Stomach (tissue), 19 donors: ENCODE measurements at places on chromosomes 2 and 18. TPM values are rescaled to one million over a fixed set of nuclear protein-coding genes. Genes with fewer than 3 reads are reported as not detected.

The GBX2 gene
- total RNA-seq = not detected

The IL37 gene
- total RNA-seq = not detected

- H3K4me1 ChIP-seq = peaks cover 22% of the 10 kb centered on the region
- no peaks in the 10 kb centered on the region for H3K27me3 ChIP-seq
- H3K4me3 ChIP-seq = no peak overlapping the region
- peak; percentile 55 for DNase-seq
- H3K36me3 ChIP-seq = no peaks in the 10 kb centered on the region
- no peak overlapping the region for H3K27ac ChIP-seq
Measured at GRCh38 chr2:219644801-219645480, 17.5 kb downstream of the SLC4A3 start.

- H3K27me3 ChIP-seq = no peaks in the 10 kb centered on the region
- no peak for DNase-seq
- no peak overlapping the region for H3K27ac ChIP-seq
- H3K36me3 ChIP-seq = peaks cover 46% of the 10 kb centered on the region
- no peak overlapping the region for H3K4me3 ChIP-seq
- H3K4me1 ChIP-seq = no peaks in the 10 kb centered on the region
Measured at GRCh38 chr2:17661460-17661859, 92.2 kb downstream of the SMC6 start.

The ARHGAP15 gene
- not detected for total RNA-seq

- H3K36me3 ChIP-seq = no peaks in the 10 kb centered on the region
- H3K4me3 ChIP-seq = no peak overlapping the region
Measured at GRCh38 chr2:49271060-49271606, 116.8 kb upstream of the FSHR start.

DNA sequence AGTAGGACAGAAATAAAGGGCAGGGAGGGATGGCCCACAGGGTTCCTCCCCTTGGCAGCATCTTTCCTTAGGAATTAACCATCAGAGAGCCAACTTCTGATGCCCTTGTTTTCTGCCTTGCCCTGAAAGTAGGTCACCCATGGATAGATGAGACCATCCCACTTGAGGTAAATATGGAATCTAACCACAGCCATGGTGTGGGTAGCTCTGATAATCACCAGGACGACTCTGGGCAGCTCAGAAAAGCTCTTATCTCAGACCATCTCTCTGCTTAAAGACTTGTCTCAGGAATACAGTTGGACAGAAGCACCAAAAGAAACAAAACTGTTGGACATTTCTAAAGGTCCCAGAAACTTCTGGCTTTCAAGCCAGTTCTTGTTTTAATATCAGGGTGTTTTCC is 101.4 kb upstream of the CELF4 start:
- no peaks in the 10 kb centered on the region for H3K4me1 ChIP-seq
- H3K27ac ChIP-seq = no peak overlapping the region
- H3K27me3 ChIP-seq = no peaks in the 10 kb centered on the region
- no peak for DNase-seq

GRCh38 chr2:178828486-178828881 is 21.3 kb upstream of the TTN start:
- no peak overlapping the region for H3K27ac ChIP-seq
- H3K4me1 ChIP-seq = no peaks in the 10 kb centered on the region
- H3K27me3 ChIP-seq = no peaks in the 10 kb centered on the region
- H3K4me3 ChIP-seq = no peak overlapping the region
- no peak for DNase-seq
- no peaks in the 10 kb centered on the region for H3K36me3 ChIP-seq

The XIRP2 gene
- not detected for total RNA-seq

DNA sequence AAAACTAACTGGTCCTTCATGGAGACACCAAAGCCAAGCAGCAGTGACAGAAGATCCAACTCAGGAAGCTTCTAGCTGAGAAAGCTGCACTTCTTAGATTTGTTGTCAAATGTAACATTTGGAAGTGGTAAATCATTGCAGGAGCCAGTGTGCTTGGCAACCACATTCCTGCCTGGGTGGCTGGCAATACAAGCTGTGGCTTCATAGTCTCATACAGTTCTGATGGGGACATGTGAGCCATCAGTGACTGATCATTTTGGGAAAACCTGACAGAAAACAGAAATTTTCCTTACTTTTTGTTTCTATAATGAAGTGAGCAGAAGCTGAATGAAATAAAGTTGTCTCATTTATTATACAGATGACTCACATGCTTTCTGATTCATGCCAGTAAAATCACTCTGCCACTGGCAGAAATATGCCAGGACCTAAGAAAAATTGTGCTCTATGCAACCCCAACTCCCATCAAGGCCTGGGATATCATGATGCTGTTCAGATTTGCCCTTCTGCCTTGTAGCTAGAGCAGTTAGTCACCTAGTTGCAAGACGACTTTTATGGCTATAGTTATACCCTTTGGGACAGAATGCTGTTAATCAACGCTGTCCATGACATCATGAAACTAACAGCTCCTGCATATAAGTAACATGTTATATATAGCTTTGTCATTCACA is 508.1 kb downstream of the ADCYAP1 start:
- H3K36me3 ChIP-seq = no peaks in the 10 kb centered on the region
- H3K27ac ChIP-seq = no peak overlapping the region
- H3K4me1 ChIP-seq = no peaks in the 10 kb centered on the region
